ENCODE measurements at places on chromosomes 1 and 21. TPM values are rescaled to one million over a fixed set of nuclear protein-coding genes. Genes with fewer than 3 reads are reported as not detected.

Gene OR10J1
- total RNA-seq, result not detected

Gene FH
- 52.7 TPM for total RNA-seq

DNA sequence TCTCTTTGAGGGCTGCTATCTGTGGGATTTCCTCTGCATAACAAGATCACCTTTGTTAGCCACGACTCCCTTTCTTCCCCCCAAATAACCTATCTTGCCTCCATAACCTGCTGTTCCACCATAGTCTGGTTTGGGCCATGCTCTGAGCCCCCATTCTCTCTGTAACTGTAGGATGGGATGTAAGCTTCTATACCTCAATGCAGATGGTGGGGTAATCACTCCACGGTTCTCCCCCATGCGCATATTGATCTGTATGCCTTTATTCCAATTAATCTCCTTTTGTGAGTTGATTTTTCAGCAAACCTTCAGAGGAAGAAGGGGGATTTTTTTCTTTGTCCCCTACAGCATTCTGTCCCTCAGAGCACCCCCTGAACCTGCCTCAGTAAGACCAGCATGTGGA is 170.1 kb upstream of the IRF2BP2 start:
- DNase-seq, result no peak

GRCh38 chr1:218728898-218729565 is 383.9 kb downstream of the TGFB2 start:
- DNase-seq, result no peak
